Motor neuron (in vitro differentiated cells): ENCODE measurements at places on chromosomes 2 and 18.

- no peak for ATAC-seq
Observed at GRCh38 chr2:46999857-47000678, 84.5 kb upstream of the MCFD2 start.

DNA sequence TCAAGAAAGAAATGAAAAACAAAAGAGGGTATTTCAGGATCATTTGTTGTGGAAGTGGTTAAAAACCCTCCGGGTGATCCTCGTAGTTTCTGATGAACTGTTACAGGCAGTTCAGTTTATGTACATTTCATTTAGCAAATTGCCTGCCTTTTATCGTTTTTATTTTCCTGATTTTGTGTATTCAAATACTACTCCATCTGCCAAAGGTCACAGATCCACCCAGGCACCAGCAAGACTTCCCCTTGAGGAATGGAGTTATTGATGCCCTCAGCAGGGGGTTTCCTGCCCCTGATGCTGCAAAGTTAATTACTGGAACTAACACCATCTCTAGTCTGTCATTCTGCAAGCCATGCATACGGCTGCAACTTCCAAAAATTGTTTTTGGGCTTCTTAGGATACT, 641.9 kb downstream of the SLC4A3 start:
- peak; percentile 57 for ATAC-seq

DNA sequence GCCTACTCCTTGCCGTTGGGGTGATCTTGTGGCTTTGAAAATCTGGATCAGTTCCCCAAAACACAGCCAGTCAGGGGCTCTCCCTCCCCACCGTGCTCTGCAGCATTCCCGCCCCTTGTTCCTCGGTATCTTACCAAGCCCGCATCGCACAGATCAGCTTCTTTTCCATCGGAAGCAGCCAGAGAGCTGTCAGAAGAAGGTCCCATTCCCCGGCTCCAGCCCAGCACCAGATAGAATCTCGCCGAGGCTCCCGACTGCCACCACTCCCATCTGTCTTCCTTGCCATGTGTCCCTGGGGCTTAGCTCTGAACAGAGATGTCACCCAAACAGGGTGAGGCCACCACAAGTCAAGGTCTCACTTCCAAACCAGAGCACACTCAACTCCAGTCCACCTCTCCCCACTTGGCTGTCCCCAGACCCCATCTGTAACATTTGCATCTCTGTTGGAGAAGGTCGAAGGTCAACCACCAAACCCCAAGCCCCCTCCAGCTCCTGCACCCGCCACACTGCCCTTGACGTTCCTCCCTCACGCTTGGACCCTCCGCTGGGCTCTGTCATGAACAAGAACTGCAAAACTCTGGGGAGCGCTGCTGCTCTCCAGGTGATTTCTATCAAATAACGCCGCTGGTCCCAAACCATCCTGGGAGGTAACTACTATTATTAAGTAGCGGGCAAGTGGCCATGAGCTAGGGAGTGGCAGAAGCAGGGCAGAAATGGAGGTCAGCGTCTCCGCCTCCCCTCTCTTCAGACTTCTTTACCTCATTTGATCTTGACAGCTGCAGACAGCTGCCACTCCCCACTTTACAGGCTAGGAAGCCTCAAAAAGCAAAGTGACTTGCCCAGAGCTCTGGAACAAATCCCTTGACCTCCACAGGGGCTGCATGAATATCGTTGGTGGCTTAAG, 70.0 kb upstream of the TAF1B start:
- no peak for ATAC-seq

- no peak for ATAC-seq
Observed at GRCh38 chr2:221731432-221732145, 159.5 kb upstream of the EPHA4 start.

- ATAC-seq: no peak
Observed at GRCh38 chr2:86015006-86015405, 90.7 kb downstream of the POLR1A start.

- ATAC-seq: no peak
Observed at GRCh38 chr2:46548521-46549144, 69.3 kb downstream of the TMEM247 start.

DNA sequence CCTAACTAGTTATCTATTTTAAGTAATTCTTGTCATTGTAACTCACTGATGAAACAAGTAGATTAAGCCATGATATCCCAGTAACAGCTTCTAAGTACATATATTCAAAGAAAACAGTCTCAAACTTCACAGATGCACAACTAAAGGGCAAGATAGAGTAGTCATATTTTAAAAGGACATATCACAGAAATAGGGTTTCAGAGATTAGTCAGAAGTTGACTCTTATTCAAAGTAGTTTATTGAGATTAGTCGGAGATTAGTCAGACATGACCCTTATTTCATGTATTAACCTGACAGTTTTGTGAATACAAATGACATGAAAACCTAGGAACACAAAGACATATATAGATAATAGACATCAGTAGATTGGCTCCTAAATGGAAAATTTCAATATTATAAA, 15.9 kb upstream of the CHAC2 start:
- no peak for ATAC-seq

- ATAC-seq: no peak
Observed at GRCh38 chr2:48713647-48714046, 41.9 kb downstream of the LHCGR start.

- ATAC-seq: no peak
Observed at GRCh38 chr18:40984856-40985255, 970.2 kb upstream of the PIK3C3 start.

DNA sequence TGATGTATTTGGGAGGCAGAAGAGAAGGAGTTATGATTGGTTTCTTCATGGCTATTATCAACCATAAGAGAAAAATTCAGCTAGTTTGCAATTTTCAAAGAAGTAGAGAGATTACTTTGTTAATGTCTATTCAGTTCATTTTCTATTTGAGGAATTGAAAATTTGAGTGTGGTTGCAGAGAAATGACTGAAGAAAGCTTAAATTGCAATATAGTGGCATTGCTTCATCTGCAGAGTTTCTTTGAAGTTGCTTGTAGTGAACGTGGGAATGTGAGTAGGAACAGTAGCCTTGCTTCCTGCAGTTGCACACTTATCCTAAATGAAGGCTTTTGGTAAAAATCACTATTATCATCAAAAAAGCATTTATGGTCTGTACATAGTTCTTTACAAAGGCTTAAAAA, 14.7 kb upstream of the CYRIA start:
- no peak for ATAC-seq

GRCh38 chr2:172804423-172804822, 68.8 kb downstream of the RAPGEF4 start:
- no peak for ATAC-seq

DNA sequence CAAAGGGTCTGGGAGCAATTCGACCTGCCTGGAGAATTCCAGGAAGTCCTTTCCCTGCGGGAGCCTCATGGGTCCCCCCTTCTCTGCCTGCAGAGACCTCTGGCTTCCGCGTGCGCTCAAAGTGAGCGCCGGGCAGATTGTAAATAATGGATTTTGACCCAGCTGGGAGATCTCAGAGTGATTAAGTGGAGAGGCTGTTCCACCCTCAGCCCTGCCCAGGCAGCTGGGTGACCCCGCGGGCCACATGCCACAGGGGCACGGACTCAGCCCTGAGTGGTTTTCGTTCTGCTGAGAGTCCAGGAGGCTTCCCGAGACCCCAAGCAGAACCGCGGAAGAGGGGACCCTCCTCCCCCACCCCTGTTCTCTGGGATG, 1.2 kb downstream of the KCNG2 start:
- no peak for ATAC-seq

GRCh38 chr2:179574061-179574519, 287.3 kb downstream of the ZNF385B start:
- no peak for ATAC-seq

DNA sequence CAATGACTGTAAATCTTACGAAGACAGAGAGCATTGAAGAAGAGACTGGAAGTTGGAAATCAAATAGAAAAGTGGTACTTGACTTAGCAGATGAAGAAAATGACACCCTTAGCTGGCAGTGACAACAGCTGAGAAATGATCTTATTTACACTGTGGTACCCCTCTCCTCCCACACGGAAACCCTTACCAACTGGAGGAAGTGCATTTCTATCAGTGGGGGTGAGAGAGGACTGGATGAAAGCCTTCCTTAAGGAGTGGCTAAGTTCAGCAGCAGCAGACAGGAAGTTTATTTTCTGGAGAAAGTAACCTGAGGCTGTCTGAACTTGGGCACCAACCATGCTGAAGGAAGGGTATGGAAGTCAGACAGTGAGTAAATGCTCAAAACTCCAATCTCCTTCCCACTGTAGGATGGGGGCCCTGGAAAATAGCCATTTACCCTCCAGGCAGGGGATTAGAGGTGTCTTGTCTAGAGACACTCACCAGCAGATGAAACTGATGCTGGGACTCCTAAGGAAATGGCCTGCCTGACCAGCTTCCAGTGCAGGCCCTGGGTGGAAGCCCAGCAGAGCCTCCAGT, 160.2 kb upstream of the NCK2 start:
- ATAC-seq: no peak

DNA sequence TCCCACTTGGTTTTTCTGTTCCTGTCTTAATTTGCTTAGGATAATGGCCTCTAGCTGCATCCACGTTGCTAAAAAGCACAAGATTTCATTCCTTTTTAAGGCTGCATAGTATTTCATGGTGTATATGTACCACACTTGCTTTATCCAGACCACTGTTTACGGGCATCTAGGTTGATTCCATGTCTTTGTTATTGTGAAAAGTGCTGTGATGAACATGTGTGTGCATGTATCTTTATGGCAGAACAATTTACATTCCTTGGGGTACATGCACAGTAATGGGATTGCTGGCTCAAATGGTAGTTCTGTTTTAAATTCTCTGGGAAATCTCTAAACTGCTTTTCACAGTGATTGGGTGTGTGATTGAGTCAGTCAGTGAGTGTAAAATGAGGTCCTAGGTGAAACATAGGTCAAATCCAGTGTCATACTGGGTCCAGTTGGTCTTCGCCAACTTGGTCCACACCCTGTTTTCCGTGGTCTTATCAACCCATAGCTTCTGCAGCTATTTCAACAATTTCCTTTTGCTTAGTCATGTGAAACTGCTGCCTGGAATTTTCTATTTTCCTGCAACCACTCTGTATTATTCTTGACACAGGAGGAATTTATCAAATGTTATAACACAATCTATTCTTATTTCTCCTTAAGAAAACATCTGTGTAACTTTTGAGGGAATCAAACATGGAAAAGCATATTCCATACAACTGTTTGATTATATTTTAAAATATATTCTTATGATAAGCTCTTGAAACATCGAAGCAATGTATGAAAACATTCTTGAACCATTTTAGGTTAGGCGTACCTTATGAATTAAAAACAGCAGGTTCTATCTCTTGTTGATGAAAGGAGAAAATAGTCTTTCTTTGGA, 82.9 kb downstream of the ADCYAP1 start:
- no peak for ATAC-seq

- peak; percentile 98 for ATAC-seq
Observed at GRCh38 chr18:45722899-45723298, 1.1 kb upstream of the SLC14A1 start.

DNA sequence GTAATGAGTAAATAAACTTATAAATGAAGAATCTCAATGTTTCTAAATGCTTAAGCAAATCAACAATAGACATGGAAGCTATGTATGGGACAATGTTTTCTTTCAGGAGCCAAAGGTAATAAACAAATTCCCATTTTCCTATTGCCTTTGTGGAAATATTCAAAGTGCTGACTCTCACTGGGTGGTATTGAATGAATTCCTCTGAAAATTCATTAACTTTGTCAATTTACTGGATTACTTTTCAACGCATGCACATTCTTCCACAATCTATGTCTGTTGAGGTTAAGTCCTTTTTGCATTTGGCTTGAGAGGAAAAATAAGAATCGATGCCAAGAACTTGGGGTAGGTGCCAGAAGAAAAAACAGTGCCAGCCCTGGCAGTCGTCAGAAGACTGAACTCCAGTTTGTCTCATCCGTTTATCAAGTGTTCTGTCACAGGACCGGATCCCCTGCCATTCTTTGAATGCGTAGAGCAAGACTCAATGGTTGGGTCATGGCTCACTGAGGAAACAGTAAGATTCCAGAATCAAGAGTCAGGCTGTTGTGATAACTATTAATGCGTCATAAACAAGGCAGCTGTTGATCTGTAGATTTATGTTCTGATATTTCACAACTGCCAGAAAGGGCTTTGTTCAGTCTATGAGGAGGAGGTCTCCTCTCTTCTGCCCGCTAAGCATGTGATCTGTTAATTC, 133.3 kb downstream of the GFPT1 start:
- no peak for ATAC-seq

DNA sequence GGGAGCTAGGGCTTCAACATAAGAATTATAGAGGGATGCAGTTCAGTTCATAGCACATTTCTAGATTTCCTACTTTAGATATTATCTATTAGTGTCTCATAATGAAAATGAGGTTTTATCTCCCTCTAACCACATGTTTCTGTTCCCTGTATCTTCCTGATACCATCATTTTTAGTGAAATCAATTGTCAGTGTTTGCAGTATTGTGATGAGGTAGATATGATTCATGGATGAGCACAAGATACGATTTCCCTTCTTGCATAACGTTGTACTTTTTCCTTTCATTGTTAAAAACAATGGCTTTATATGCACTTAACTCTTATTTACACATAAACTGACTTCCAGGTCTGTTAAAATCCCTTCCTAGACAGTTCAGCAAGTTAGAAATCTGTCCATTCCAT, 211.4 kb downstream of the ZBTB7C start:
- ATAC-seq: no peak

- no peak for ATAC-seq
Observed at GRCh38 chr18:55858661-55859515, 270.9 kb upstream of the TCF4 start.
